ENCODE measurements at places on chromosomes 7 and 10.

DNA sequence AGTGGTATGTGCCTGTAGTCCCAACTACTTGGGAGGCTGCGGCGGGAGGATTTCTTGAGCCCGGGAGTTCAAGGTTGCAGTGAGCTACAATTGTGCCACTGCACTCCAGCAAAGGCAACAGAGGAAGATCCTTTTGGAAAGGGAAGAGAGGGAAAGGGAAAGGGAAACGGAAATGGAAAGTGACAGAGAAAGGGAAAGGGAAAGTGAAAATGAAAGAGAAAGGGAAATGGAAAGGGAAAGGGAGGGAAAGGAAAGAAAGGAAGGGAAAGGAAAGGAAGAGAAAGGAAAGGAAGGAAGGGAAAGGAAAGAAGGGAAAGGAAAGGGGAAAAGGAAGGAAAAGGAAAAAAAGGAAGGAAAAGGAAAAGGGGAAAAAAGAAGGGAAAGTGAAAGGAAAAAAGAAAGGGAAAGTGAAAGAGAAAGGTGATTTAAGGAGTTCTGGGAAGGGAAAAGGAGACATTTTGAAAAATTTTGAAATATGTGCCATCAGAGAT lies 2.3 kb upstream of the ZC3HAV1 start:
- DNase-seq = no peak
- H3K4me1 ChIP-seq = peaks cover 21% of the 10 kb centered on the region
- no peak overlapping the region for H3K4me3 ChIP-seq
- H3K36me3 ChIP-seq = no peaks in the 10 kb centered on the region

DNA sequence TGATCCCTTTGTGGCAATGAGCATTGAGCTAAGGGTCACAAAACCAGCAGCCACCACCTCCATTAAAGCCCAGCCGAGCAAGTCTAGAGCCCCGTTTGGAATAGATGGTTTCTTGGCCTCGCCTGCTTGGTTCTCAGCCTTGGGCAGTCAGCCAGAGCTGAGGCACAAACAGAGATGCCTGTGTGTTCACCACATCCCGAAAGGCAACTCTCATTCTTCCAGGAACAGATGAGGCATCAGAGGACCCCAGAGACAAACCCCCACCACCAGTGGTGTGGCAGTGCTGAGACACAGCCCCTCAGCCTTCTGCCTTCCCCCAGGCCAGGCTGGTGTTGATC lies 203.3 kb upstream of the ZMIZ1 start:
- no peak for DNase-seq
- no peaks in the 10 kb centered on the region for H3K27me3 ChIP-seq
- H3K4me1 ChIP-seq = peaks cover 1% of the 10 kb centered on the region
- H3K27ac ChIP-seq = no peak overlapping the region

- peak; percentile 88 for DNase-seq
- no peaks in the 10 kb centered on the region for H3K4me1 ChIP-seq
- no peaks in the 10 kb centered on the region for H3K27me3 ChIP-seq
- no peaks in the 10 kb centered on the region for H3K36me3 ChIP-seq
Observed at GRCh38 chr7:74449809-74450397, 3.8 kb upstream of the GTF2IRD1 start.

GRCh38 chr7:78039790-78040776 lies 241.5 kb downstream of the PHTF2 start:
- no peaks in the 10 kb centered on the region for H3K36me3 ChIP-seq
- H3K27me3 ChIP-seq = no peaks in the 10 kb centered on the region
- peaks cover 5% of the 10 kb centered on the region for H3K4me1 ChIP-seq
- H3K4me3 ChIP-seq = no peak overlapping the region
- H3K27ac ChIP-seq = no peak overlapping the region

Measured in Karpas-422 (cell line).